Esophagus squamous epithelium (tissue), 5 donors: ENCODE measurements at places on chromosomes 16 and 17.

GRCh38 chr17:28953444-28954118 is 2.3 kb upstream of the PHF12 start:
- DNase-seq: no peak

DNA sequence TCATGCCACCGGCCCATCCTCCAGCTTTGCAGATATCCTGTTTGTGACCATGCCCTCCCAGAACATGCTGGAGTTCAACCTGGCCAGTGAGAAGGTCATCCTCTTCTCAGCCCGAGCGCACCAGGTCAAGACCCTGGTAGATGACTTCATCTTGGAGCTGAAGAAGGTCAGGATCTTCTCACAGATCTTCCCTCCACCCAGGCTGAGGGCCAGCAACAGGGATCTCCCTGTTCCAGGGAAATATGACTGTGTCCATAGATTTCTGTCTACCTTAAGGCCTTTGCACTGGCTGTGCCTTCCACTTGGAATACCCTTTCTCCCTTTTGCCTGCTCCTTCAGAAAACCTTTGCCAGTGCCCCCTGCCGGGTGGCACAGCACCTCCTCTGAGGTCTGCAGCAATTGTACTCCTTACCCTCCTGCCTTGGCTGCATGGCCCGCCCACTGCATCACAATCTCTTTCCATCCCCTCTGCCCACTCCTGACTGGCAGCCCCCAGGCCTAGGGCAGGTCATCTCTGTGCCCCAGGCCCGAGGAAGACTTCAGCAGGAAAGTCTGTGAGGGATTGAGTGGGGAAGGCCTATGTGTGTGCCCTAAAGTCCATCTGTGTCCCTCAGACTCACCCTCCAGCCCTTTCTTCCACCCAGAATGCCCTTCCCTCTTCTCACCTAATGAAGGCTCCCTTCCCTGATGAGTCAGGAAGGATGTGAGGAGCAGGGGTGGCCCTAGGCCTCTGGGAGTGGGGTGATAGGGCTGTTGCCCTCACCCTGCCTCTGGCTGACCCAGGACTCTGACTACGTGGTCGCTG is 27.3 kb upstream of the ALKBH5 start:
- no peak for DNase-seq

- DNase-seq: no peak
Observed at GRCh38 chr17:76697702-76698465, 12.9 kb downstream of the MXRA7 start.

DNA sequence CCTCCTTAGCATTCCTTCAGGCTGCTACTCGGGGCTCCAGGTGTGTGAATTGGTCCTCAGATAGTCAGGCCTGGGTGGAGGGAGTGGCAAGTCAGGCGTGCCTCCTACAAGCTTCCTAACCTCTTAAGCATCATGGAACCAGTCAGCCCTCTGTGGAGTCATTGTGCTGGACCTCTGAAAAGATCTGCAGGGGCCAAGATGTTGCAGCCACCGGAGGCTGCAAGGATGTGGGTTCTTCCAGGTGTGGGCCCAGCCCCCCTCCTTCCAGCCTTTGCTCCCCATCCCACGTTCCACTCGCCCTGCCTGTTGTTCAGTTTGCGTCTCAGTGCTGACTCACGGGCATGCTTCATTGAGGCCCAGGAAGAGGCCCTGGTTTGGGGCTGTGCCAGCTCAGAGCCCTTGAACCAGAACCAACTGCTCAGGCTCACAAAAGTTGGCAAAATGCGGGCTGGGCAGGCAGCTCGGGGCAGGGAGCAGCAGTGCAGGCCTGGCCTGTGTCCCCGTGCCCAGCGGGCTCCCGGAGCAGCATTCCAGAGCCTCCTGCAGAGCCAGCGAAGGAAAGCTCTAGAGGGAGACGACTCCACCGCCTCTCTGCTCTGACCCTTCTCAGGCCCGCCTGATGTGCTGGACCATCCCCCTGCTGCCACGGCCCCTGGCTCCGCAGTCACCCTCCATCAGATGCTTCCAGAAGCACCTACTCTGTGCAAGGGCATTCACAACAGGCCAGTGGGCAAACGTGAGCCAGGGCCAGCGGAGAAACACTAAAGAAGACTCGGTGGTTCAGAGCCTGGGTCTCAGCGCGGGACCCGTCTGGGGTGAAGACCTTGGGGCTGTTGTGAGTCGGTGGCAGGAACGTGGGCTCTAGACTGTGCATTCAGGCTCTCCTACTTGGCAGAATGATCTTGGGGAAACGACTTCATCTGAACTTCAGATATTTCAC is 7.5 kb downstream of the LDHD start:
- DNase-seq: peak; percentile 32

DNA sequence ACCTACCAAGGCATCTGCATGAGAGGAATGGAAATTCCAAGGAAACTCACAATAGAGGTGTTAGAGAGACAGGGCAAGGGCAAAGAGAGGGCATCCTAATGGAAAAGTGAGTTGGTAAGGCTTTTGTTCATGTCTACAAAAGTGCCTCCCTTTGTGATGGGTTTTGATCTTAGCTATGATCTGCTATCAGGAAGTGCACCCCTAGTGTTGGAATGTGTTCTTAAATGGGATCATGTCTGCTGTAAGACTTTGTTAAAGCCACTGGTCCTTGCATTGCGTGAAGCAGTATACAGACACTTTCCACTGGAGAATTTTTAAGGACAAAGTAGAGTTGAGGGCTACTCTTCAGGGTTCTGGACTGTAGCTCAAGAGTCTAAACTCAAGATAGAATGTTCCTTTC is 92.0 kb downstream of the MAP2K6 start:
- no peak for DNase-seq

DNA sequence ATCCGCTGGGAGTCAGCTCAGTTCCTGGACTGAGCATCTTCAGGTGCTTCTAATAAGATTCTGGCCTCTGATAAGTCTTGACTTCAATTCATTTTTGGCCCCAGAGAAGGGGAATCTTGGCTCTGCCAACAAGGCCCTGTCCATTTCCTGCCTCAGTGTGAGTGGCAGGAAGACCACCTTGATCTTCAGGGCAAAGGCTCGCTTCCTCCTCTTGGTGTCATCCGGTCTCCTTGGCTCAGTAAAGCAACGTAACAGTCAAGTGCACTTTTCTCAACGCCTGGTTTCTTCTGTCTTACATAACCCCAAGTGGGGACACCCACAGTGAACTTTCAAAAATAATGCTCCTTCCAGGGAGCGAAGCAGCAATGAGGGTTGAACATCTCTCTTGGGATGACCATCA is 169.8 kb downstream of the PRKCB start:
- DNase-seq: no peak

DNA sequence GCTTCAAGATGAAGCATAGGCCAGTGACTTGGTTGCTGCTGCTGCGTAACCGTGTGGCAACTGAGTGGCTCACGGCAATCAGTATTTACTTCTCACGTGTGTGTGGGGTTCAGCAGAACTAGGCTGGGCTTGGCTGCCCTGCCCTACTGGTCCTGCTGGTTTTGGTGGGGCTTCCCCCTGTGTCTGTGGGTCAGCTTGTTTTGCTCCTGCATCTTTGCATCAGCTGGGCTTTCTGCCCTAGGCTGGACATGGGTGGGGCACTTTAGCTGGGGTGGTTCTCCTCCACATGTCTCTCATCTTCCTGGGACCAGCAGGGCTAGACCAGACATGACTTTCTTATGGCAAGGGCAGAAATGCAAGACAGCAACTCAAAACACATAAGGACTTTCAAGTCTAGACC is 550.5 kb downstream of the MAF start:
- no peak for DNase-seq

DNA sequence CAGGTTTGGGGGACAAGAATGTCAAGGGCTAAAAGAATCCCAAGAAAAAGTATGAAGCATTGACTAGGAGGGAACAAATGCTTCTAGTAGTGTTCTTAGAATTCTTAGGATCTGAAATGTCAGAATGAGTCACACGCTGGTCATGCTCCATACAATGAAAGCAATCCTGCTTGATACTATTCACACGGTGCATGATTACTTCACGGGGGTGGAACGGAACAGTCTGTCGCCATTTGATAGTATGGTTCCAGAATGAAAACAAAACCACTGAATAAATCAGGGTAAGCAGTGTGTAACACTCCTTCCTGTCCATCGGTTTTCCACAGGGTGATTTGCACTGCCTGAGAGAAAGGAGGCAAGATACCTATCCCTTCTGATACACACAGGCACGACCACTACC is 22.9 kb upstream of the YWHAE start:
- no peak for DNase-seq

GRCh38 chr16:54245788-54246453 is 40.7 kb downstream of the IRX3 start:
- DNase-seq: no peak

DNA sequence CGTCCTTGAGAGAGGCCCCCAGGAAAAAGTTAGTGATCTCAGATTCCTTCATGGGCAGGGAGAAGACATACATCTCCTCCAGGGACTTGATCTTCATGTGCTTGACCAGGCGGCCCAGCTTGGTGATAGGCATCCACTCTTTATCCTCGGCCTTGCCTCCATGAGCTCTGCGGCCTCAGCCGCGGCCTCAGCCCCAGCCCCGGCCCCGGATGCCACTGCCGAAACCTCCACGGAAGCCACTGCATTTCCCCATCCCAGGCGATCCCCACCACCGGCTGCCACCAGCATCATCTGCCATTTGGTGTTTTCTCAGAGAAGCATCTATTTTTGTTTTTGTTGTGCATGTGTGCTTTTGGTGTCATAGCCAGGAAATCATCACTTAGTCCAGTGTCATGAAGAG is 16.7 kb upstream of the DHRS11 start:
- no peak for DNase-seq

DNA sequence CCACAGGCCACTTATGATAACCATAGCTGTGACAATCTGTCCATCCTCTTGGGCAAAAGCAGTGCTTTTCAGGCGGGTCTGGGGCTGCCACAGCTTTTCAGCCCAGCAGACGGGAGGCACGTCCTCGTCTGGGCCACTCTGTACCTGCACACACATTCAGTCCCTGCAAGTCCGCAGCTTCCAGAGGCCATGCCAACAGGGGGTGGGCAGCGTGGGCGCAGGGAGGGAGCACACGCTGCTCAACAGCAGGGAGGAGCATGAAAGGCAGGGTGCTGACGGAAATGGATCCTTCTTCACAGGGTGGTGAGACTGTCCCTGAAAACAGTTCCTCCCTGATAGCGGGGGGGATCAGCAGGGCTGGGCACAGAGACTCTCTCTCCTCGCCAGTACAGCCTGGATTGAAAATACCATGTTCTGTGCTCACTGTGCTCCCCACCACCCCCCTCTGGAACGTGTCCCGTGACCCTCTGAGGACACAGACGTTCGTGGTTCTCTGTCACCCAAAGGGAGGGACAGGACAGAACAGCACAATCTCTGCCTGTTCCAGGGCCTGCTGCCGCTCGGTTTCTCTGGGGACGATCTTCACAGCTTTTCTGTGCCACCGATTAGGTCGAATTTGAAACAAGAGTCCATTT is 41.7 kb downstream of the PEMT start:
- DNase-seq: no peak

- peak; percentile 42 for DNase-seq
Observed at GRCh38 chr16:30896889-30897733, 697 bp downstream of the CTF1 start.

DNA sequence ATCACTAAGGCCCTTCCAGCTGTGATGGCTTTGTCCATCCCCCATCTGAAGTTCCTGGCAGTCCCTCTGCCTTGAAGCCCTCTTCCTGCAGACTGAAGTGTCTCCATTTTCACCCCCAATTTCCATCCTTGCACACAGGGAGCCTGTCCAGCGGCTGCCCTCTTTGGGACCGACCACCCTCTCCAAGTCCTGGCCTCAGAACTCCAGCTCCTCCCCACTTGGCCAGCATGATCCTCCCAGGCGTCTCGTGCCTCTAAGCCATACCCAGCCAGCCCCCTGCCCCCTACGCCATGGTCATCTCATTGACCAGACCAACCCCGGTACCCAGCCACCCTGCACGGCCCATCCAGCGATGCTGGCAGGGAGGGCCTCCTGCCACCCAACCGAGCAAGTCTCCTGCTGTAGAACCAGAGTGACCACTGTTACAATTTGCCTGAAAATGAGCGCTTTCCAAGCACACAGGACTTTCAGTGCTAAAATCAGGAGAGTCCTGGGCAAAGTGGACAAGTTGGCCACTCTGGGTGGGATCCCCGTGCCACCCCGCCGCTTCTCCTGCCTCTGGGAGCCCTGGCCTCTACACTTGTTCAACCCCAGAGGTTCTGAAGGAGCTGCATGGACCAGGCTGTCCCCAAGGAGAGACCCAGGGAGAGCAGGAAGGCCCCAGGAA is 362.0 kb downstream of the SEC14L1 start:
- DNase-seq: no peak

GRCh38 chr17:45261577-45262515 is at the start of gene SPATA32:
SPATA32 (minus strand) TSS chr17:45262094; CDS start chr17:45262016, 78 bp downstream.
- DNase-seq: no peak

- DNase-seq: no peak
Observed at GRCh38 chr17:28345419-28346198, 10.0 kb downstream of the TNFAIP1 start.

- no peak for DNase-seq
Observed at GRCh38 chr16:68902969-68903345, 59.6 kb downstream of the TANGO6 start.

DNA sequence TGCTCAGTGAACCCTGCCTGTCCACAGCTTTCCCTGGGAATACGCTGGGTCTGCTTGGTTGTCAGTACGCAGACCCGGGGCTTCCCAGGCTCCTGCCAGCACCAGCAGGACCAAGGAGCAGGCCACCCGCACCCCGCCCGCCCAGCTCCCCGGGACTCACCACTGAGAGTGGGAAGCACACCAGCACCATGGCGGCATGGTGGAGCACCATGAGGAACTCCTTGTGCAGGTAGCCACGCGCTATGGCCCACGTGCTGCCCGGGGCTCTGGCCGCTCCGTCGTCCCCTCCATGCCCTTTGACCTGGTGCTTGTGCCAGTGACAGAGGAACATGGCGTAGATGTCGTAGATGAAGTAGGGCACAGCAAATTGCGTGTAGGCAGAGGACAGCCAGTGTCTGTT is 3.5 kb downstream of the C16orf92 start:
- no peak for DNase-seq

DNA sequence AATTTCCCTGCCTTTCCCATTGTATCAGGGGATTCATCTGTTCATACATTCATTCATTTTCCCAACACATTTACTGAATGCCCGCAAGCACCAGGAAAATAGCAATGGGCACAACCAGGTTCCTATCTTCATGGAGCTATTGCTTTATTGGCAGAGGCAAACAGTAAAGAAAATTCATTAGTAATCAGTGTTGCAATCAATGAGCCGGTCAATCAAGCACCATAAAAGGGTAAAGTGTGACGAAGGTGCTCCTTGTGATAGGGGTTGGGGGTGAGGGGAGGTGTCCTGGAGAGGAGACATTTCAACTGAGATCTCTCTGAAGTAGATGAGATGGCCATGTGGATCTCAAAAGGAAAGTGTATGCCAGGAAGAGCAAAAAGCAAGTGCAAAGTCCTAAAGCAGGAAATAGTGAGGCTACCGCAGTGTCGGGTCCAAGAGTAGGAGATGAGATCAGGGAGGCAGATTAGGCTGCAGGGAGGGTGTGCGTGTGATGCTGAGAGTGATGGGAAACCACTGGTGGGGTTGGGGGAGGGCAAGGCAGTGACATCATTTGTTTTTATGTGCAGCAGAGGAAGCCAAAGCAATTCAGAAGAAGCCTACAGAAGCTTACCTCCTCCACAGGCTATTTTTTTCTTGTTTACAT is 28.4 kb downstream of the CDH13 start:
- DNase-seq: no peak

DNA sequence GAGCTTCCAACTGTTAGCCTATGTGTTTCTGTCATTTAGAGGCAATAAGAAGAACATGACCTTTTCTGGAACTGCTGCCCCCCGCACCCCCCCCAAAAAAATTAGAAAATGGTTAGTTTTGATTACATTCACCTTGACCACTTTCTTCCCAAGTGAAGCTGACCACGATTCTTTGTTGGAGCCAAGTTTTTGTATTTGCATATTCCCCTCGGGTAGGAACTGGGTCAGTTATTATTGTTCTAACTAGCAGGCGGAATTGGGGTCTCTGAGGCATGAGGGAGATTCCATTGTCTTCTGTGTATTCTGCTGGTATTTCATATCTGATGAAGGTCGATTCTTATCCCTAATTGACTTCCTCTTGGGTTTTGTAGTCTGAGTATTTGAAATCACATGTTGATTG is 231.6 kb downstream of the PRKCA start:
- no peak for DNase-seq
